NCI-H1930 (cell line): ENCODE measurements at places on chromosomes 13 and 19.

- no peak for DNase-seq
Measured at GRCh38 chr19:39489756-39490155, 9.0 kb upstream of the DLL3 start.

- DNase-seq: no peak
Measured at GRCh38 chr19:10784257-10784656, 51.8 kb downstream of the TMED1 start.

DNA sequence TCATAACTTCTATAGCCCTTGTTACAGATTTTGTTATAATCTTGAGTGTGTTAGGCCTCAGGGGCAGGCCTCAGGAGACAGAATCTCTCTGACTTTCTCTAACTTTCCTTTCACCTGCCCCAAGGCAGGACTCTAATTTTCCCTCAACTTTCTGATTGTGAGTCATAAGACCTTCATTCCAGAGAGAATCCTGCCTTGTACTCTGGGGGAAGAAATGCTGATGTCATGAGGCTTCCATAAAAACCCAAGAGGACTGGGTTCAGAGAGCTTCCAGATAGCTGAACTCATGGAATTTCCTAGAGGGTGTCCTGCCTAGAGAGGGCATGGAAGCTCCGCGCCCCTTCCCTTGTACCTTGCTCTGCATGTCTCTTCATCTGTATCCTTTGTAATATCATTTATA is 5.3 kb upstream of the KBTBD6 start:
- DNase-seq: no peak

DNA sequence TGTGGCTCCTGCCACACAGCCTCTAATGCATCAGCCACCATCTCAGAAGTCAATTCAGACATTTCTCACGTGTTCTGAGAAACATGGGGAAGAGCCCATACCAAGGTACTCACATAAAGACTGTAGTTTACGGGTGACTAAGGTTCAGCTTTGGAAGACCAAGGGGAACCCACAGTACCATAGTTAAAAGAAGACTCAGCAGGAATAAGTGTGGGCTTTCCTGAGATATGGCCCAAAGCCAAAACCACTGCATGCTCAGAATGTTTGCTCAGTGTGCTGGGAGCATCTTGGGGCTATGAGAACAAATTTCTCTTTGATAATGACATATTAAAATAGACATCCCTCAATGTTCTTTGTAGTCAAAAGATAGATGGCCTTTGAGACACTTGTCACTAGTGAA is 283.8 kb downstream of the DCT start:
- DNase-seq: no peak

DNA sequence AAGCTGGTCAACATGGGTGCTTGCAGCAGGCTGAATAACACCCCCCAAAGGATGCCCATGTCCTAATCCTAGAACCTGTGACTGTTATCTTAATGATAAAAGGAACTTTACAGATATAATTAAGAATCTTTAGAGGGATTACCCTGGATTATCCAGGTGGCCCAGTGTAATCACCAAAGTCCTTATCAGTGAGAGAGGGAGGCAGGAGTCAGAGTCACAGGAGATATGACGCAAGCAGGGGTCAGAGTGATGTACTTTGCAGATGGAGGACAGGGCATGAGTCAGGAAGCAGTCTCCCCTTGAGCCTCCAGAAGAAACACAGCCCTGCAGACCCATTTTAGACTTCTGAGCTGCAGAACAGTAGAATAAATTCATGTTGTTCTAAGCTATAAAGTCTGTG is 9.8 kb downstream of the ZNF606 start:
- DNase-seq: no peak

DNA sequence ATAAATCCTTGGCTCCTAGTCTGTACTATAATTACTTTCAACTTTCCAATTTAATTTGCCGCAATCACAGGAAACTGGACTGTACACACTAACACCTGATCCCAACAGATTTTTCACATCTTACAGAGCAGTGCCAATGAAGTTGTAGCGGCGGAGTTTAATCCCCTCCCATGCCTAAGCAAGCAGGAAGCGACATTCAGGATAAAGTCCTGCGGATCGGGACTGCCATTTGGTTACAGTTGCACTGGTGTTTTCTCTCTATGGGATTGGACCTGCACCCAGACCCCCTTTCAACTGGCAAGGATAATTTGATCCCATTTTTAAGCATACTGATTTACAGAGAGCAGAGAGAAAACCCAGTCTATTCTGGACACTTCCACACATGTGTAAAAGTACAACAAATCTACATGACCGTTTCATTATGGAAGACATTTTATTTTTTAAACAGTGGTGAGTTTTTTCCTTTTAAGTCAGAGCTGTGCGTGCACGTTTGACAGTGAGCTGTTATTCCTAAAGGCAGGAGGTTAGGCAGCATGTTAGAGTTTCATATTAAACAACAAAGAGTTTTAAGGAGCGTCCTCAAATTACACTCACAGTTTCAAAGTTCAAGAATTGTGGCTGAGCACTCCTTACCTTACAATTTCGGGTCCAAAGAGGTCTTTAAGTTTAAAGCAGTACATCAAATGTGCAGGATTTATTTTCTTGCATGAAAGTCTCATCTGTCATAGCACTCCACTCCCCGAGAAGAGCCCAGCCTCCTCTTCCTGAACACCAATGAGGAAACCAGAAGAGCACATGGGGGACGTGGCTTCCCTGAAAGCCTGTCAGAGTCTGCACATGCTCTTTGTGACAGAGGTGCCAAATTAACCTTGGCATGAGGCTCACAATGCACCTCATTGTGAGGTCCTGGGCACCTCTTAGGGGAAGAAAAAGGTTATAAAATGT is 141.6 kb upstream of the RFC3 start:
- no peak for DNase-seq

DNA sequence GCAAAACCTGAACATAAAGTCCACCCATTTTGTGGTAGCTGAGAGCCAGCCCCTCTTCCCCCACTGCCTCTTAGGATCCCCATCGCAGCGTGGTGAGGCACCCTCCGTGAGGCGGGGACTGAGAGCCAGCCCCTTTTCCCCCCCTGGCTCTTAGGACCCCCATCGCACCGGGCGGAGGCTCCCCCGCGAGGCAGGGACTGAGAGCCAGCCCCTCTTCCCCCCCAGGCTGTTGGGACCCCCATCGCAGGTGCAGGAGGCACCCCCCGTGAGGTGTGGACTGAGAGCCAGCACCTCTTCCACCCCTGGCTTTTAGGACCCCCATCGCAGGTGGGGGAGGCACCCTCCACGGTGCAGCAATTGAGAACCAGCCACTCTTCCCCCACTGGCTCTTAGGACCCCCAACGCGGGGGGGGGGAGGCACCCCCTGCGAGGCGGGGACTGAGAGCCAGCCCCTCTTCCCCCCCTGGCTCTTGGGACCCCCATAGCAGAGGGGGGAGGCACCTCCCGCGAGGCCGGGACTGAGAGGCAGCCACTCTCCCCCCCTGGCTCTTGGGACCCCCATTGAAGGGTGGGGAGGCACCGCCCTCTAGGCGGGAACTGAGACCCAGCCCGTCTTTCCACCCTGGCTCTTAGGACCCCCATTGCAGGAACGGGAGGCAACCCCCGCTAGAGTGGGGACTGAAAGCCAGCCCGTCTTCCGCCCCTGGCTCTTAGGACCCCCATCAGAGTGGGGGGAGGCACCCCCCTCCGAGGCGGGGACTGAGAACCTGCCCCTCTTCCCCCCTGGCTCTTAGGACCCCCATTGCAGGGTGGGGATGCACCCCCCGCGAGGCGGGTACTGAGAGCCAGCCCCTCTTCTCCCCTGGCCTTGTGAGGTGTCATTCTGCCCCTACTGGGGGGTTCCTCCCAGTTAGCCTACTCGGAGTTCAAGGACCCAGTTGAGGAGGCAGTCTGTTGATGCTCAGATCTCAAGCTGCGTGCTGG is 366.4 kb upstream of the SPRY2 start:
- DNase-seq: no peak
